Memory B cell (primary cell): ENCODE measurements at places on chromosomes 5 and 9.

DNA sequence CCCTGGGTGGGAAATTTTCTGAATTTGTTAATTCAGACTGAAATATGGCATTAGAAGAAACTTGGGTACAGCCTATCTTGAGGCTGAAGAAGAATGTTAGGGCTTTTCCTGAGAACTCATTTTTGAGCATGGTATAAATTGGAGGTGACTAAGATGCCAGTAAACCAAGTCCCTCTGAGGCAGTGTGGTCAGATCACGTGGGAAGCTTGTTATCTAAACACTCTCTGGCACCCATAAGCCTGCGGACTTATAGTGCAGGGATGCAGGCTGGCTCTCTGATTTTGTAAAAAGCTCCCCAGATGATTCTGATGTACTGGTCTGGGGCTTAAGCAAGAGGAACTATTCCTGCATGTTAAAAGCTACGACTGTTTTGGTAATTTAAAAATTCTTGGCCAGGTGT is 34.3 kb downstream of the MTMR12 start:
- no peak overlapping the region for H3K4me3 ChIP-seq
- H3K27me3 ChIP-seq: no peaks in the 10 kb centered on the region
- peaks cover 16% of the 10 kb centered on the region for H3K36me3 ChIP-seq

- H3K36me3 ChIP-seq: no peaks in the 10 kb centered on the region
- no peak overlapping the region for H3K4me3 ChIP-seq
- DNase-seq: no peak
- H3K27ac ChIP-seq: no peak overlapping the region
- peaks cover 1% of the 10 kb centered on the region for H3K27me3 ChIP-seq
Observed at GRCh38 chr9:134947265-134947955, 29.7 kb upstream of the FCN1 start.

- DNase-seq: no peak
- H3K36me3 ChIP-seq: no peaks in the 10 kb centered on the region
- peaks cover 42% of the 10 kb centered on the region for H3K4me1 ChIP-seq
Observed at GRCh38 chr9:35834260-35835215, 5.5 kb downstream of the TMEM8B start.

GRCh38 chr5:130135506-130135905 is 231.2 kb downstream of the CHSY3 start:
- H3K4me3 ChIP-seq: no peak overlapping the region
- H3K27me3 ChIP-seq: peaks cover 2% of the 10 kb centered on the region
- no peaks in the 10 kb centered on the region for H3K4me1 ChIP-seq
- no peak overlapping the region for H3K27ac ChIP-seq

DNA sequence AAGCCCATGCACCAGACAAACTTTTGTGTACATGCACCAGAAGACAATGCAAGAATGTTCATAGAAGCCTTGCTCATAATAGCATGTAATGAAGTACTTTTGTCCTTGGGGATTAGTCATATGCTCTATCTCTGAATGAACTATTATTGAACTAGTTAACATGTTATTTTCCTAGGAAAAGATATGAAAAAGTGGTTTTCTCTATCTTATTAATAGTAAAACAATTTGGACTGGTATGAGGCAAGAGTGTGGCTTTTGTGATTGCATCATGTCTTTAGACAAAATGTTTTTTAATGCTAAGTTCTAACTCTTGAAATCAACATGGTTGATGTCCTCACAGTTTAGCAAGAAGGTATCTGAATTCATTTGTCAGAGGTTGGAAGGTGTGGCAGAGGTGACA is 55.7 kb upstream of the SPDL1 start:
- peaks cover 22% of the 10 kb centered on the region for H3K27me3 ChIP-seq
- DNase-seq: no peak
- no peaks in the 10 kb centered on the region for H3K4me1 ChIP-seq
- no peak overlapping the region for H3K4me3 ChIP-seq

- H3K36me3 ChIP-seq: peaks cover 10% of the 10 kb centered on the region
- no peak overlapping the region for H3K4me3 ChIP-seq
- peaks cover 10% of the 10 kb centered on the region for H3K4me1 ChIP-seq
- no peaks in the 10 kb centered on the region for H3K27me3 ChIP-seq
- DNase-seq: no peak
Observed at GRCh38 chr9:132020820-132021510, 58.7 kb downstream of the MED27 start.

DNA sequence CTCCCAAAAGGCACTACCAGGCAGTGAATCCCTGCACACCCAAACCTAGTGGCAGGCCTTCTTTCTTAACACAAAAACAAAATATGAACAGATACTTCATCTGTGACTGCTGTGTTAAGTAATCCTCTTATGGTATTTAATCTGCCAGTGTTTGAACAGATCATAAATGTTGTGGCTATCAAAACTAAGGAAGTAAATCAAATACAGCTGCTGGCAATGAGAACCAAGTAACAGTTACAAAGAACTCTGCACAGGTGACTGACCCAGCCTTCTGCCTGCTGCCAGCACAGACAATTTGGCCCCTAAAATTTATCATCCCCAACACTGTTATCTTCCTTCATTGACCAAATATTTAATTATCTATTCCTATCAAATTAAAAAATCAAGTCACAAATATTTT is 78.0 kb downstream of the GNAQ start:
- no peak overlapping the region for H3K4me3 ChIP-seq
- peaks cover 8% of the 10 kb centered on the region for H3K27me3 ChIP-seq
- no peak for DNase-seq
- H3K4me1 ChIP-seq: peaks cover 5% of the 10 kb centered on the region
- H3K36me3 ChIP-seq: no peaks in the 10 kb centered on the region
- H3K27ac ChIP-seq: no peak overlapping the region

- H3K4me3 ChIP-seq: no peak overlapping the region
- H3K36me3 ChIP-seq: no peaks in the 10 kb centered on the region
- peaks cover 2% of the 10 kb centered on the region for H3K27me3 ChIP-seq
- H3K27ac ChIP-seq: no peak overlapping the region
- DNase-seq: no peak
Observed at GRCh38 chr5:152608458-152608857, 203.4 kb upstream of the NMUR2 start.

DNA sequence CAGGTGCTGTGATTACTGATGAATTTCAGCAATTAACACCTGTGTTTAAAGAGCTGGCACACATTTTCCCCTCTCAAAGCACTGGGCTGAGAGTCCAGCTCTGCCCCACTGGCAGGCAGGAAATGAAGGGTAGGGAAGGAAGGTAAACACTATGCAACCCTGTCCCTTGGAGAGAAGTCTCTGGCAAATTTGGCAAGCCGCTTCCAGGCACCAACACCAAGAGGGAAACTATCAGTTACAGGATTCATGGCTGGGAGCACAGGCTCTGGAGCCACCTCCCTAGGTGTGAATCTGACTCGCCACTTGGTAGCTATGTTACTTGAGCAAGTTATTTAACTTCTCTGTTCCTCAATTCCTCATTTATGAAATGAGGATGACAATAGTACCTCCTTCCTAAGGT is 3.3 kb downstream of the ANKS6 start:
- no peaks in the 10 kb centered on the region for H3K27me3 ChIP-seq
- H3K4me3 ChIP-seq: no peak overlapping the region
- peaks cover 21% of the 10 kb centered on the region for H3K4me1 ChIP-seq
- no peak for DNase-seq

GRCh38 chr9:130756037-130756436 is 62.5 kb downstream of the EXOSC2 start:
- H3K27ac ChIP-seq: no peak overlapping the region
- H3K4me1 ChIP-seq: peaks cover 22% of the 10 kb centered on the region
- no peak for DNase-seq
- no peaks in the 10 kb centered on the region for H3K27me3 ChIP-seq
- H3K4me3 ChIP-seq: no peak overlapping the region

DNA sequence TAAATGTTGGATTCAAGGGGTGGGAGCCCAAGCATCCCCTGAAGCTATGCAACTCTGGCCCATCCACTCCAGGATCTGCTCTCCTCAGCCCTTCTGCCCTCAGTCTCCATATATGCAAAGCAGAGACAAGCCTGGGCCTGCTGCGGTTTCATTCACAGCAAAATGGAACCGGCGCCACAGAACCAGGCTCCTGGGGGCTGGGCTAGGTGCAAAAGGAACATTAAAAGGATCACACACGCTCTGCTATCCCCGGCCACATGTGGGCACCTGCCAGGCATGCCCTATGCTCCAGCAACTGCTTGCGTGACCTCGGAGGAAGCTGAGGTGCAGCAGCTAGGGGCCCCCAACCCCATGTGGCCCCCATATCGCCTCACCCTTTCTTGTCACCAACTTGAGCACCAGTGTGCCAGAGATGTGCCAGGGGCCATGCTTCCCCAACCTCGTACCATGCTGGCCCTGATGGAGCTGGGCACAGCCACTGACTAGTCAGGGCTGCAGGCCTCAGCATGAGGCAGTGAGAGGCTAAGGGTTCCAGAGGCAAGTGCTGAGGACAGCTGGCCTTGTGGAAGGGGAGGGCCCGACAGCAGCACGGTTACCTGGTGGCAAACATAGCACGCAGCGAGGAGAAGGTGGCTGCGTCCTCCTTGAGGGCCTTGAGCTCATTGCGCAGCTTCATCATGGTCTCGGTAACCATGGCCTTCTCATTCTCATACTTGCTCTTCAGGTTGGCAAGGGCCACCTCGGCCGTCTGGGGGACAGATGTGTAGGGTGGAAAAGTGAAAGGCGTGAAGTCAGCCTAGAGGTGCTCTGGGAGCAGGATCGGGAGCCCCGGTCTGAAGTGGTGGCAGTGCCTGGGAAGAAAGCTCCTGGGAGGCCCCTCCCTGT is 47.2 kb downstream of the BICD2 start:
- H3K4me3 ChIP-seq: no peak overlapping the region
- H3K27me3 ChIP-seq: no peaks in the 10 kb centered on the region
- no peak for DNase-seq
- peaks cover 41% of the 10 kb centered on the region for H3K36me3 ChIP-seq
